ENCODE measurements at places on chromosomes 3 and 15.

DNA sequence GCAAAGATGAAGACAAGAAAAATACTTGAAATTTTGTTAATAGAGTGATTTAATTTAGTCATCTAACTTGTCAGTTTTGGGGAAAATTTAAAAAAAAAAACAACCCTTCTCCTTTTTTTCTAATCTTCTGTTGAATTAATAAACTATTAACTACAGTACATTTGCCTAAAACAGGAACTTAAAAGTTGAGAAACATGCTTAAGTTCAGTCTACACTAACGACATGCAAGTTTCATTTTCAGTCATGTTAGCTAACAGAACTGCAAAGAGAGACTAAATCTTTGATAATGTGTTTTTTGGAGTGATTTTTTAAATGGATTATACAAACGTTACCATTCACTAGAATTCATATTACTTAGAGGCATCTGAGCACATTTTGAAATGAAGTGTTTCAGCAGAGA lies 71.9 kb upstream of the MBNL1 start:
- DNase-seq = no peak

- no peak for DNase-seq
These were observed 260.7 kb upstream of the CTNNB1 start for GRCh38 chr3:40938591-40938990.

DNA sequence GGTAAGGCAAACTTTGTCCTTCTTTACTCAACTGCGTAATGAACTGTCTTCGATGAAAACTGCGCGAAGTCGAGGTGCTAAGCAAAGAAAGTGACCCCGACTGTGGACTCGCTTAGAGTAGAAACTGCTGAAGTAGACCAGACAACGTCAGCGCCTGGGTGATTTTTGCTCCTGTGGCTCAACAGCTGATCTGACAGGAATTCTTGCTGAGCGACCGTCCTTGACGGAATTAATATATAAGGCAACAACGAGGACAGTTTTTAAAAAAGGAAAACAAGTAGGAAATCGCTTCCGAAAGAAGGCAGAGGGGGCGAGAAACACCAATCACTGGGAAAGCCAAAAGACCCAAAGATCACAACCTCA lies 541 bp downstream of the RPS27L start:
- DNase-seq = peak; percentile 53

GRCh38 chr3:46386205-46386604 lies 15.5 kb downstream of the CCR5 start:
- no peak for DNase-seq

GRCh38 chr15:38226608-38227266 lies 25.9 kb upstream of the SPRED1 start:
- no peak for DNase-seq

GRCh38 chr3:129315998-129316247 lies 37.3 kb downstream of the HMCES start:
- DNase-seq = no peak

GRCh38 chr3:4655145-4656045 lies 162.2 kb downstream of the ITPR1 start:
- DNase-seq = no peak

DNA sequence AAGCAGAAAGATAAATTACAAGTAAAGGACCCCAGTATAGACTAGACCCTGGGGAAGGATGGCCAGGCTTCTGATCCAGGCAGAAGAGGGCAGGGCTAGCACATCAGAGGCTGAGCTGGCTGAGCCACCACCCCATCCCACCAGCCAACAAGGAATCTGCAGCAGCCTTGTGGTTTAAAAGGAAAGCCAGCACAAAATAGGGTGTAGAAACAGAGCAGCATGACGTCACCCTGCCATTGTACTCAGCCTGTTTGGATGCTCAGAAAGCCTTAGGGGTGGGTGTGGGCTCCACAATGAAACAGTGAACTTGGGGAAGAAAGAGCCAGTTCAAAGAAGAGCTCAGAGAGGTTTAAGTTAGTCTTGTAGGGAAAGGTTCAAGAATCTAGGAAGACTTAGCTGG lies 28.2 kb downstream of the DUOX1 start:
- DNase-seq = no peak

GRCh38 chr15:77076323-77076915 lies 5.5 kb upstream of the TSPAN3 start:
- DNase-seq = no peak

GRCh38 chr3:163924600-163924999 lies 1153.7 kb downstream of the SI start:
- DNase-seq = no peak

GRCh38 chr15:27358751-27359434 lies 387.9 kb downstream of the GABRG3 start:
- DNase-seq = peak; percentile 37

DNA sequence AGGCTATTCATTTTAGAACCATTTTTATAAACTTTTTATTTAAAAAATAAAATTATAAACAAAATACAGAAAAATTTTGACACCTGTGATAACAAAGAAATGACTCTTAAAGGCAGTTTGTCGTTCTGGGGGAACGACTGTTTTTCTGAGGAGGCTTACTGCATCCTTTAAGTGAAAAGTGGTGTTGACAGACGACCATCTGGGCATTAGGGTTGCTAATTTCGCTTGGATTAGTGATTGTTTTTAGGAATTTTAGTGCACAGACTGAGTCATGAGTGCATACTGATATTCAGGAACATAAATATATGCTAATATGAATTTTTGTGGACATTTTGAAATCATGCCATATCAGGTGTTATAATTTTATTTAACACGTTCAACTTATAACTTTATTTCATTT lies 28.5 kb downstream of the OSTN start:
- no peak for DNase-seq

- no peak for DNase-seq
These were observed 214.6 kb downstream of the MAGI1 start for GRCh38 chr3:65824166-65824565.

- no peak for DNase-seq
These were observed 171.0 kb downstream of the CTNNB1 start for GRCh38 chr3:41370307-41370706.

Data from right renal pelvis (tissue), 4 donors.